ENCODE measurements at places on chromosomes 5 and 9.

- DNase-seq: no peak
Observed at GRCh38 chr5:103260951-103261350, 2.4 kb downstream of the MACIR start.

GRCh38 chr5:39459071-39459470, 34.3 kb upstream of the DAB2 start:
- no peak for DNase-seq

GRCh38 chr9:120659209-120659608, 55.1 kb downstream of the MEGF9 start:
- DNase-seq: no peak

DNA sequence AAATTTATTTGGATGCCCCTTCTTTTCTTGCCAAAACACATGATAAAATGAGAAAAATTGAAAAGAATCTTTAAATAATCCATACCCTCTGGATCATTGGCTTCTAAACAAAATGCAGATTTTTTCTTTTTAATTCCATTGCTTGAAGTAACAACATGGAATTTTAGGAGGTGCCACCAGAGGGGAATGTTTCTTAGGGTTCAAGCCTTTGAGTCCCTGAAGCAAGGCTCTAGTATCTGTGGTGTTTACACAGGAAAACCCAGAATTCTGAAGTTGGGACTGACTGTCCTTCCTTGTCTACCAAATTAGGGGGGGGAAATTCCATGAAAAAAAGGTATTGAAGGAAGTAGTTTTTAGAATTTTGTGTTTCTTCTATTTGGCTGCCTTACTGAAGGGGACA, 69.4 kb downstream of the LMNB1 start:
- no peak for DNase-seq

DNA sequence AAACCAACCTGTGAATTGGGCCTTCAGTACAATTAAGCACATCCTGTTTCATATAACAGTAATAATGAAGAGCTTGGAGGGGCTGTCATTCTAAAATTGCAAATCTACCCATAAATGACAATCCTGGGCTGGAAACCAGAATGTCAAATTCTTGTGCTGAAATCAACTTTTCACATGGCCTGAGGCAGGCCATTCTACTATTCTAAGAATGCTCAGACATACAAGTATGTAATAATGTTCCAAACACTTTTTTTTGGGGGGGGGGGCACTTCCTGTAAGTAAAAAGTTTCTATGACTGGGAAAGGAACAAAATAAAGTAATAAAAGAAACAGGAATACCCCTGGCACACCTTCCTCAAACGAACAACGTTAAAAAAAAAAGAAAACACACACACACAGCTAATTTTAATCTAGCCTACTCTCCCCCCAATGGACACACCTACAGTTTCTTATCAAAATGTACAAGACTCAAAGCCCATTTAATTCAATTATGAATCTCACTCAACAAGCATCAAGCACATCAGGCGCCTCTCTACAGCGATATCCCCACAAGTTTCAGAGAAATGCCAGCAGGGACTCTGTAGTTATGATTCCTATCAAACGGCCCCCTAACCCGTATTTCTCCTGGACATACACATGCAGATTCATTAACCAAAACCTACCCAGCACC, 1.4 kb downstream of the ETF1 start:
- DNase-seq: no peak

DNA sequence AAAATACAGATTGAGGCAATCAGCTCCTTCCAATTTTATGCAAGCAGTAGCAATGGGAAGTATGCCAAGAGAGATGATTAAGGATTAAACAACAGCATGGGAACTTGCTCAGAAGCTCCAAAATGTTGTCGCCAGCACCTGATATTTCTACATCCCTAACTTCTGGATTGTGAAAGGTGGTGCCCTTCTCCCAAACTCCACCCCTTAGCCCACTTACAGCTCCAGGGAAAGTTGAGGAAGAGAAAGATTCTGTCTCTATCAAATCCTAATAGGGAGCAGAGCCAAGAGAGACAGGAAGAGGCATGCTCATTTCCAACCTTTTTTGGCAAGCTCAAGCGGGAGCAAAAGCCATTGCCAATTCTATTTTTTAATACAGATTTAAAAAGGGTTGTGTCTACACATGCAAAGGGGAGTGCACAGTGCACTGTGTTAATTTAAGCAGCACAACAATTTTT, 92.4 kb upstream of the NR3C1 start:
- no peak for DNase-seq

DNA sequence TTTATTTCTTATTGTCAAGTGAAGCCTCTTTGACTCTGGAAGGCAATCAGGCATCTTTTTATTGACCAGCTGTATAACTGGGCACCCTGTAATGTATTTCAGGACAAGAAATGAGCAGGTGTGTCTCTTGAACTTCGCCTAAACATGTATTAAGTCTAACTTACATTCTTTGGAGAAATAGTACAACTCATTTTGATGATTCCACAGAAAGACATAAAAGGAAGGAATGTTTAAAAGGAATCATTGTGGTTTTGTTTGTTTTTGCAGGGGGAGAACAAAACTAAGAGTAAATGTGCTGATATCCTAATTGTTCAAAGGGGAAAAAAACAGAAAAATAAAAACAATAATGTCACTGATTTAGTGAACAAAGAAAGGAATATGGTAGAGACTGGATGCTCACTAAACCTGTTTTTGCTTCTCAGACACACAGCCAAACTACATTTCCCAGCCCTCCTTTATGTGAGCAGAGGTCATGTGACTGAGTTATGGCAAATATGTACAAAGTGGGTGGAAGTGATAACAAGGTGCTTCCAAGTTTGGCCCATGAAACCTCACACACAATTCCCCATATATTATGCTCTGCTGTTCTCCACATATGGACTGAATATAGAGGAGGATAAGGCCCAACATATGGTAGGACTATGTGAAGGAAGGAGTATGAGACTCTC, 150.6 kb upstream of the ACOT12 start:
- DNase-seq: no peak

GRCh38 chr9:128894764-128895163, 12.8 kb downstream of the LRRC8A start:
- no peak for DNase-seq

GRCh38 chr5:2018390-2018724, 135.6 kb upstream of the IRX4 start:
- no peak for DNase-seq

GRCh38 chr5:113397046-113397445, 37.7 kb downstream of the TSSK1B start:
- no peak for DNase-seq

GRCh38 chr5:170479484-170479883, 24.3 kb upstream of the KCNIP1 start:
- no peak for DNase-seq

- no peak for DNase-seq
Observed at GRCh38 chr9:33341182-33341581, 50.9 kb downstream of the NFX1 start.

DNA sequence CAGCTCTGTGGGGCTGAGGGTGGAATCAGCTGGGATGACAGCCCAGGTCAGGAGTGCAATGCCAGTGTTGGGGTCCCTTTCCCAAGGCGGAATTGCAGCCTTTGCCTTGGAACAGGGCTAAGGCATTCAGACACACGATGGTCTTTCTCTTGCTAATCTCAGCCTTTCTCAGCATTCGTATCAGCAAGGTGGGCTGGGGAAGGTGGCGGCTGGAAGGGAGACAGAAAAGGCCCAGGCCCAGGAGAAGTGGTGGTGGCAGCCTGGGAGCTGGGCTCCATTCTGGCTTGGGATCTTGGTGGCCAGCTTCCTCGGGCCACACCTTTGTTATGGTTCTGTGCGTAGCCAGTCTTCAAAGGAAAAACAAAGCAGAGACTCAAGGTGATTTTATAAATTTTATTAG, 1.1 kb upstream of the ARHGEF28 start:
- no peak for DNase-seq

DNA sequence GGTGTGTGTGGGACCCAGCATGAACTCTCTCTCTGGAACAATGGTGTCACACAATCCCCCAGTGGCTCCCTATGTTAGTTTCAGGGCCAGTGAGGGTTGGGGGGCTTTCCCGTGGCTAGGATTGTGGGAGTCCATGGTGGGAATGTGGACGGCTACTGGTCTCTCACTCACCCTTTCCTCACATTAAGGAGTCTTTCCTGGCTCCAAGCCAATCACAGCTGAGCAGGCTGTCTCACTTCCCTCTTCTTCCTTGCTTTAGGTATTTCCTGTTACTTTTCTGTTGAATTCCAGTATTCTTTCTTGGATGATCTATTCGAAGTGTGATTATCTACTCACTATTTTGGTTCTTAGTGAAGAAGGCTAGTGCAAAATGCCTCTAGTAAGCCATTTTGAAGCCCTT, 324.4 kb upstream of the MPDZ start:
- DNase-seq: no peak

- no peak for DNase-seq
Observed at GRCh38 chr9:108345826-108346225, 510.0 kb downstream of the ACTL7B start.

DNA sequence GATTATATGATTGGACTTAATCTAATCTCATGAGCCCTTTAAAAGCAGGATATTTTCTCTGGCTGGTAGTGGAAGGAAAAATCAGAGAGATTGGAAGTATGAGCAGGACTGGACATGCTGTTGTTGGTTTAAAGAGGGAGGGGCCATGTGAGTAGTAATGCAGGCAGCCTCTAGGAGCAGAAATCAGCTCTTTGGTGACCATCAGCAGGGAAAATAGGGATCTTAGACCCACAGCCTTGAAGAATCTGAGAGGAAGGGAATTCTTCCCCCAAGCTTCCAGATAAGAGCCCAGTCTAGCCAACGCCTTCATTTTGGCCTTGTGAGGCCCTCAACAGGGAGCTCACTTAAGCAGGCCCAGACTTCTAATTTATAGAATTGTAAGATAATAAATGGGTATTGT, 9.5 kb downstream of the SH3GL2 start:
- no peak for DNase-seq

- DNase-seq: no peak
Observed at GRCh38 chr9:3888497-3888858, 362.7 kb upstream of the RFX3 start.

GRCh38 chr9:35114113-35114839, 1.4 kb downstream of the ATOSB start:
- peak; percentile 72 for DNase-seq

DNA sequence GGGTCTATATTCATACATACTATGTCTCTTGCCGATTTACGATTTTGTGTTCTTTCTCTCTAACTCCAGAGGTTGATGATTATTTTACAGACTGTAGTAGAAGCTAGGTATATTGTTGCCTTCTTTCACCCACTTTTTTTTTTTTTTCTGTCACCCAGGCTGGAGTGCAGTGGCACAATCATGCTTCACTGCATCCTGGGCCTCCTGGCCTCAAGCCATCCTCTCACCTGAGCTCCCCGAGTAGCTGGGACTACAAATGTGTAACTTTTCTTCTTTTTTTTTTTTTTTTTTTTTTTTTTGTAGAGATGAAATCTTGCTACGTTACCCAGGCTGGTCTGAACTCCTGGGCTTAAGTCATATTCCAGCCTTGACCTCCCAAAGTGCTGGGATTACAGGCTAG, 96.2 kb downstream of the CHSY3 start:
- no peak for DNase-seq

DNA sequence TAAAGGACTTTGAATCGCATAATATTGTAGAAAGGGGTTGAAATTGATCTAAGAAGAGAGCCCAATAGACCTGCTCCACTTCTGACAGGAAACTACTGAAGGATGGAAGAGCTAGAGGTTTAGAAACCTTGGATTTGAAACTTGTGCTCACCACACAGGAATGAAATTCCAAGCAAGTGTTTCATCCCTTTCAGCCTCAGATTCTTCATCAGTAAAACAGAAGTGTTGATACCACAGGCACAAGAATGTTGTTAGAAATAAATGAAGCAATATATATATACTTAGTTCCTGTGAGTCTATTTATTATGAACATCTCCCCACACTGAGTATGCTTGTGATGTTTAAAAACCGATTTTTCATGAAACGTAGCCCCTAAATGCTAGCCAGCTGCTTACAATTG, 43.8 kb downstream of the PRRC1 start:
- no peak for DNase-seq

- no peak for DNase-seq
Observed at GRCh38 chr9:134984372-134985265, 66.9 kb upstream of the FCN1 start.

DNA sequence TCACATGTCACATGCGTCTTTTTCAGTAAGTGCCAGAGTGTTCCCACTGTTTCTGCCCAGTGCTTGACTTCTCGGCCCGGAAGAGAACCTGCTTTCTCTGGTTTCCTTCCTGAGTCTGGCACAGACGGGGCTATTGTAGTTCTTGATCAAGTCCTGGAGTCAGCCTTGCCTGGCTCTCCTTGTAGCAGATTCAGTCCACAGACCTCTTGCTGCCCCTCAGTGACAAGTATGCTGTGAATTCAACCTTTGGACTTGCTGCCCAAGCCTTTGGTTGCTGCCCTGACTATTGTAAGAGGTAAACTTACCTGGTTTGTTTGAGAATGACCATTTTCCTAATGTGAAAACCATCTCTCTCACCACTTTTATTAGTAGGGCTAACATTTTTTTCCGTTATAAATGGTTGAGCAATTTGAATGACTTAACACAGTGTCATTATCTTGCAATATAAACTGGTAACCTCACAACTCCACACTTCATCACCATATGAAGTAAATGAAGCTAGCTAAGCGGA, 24.7 kb downstream of the ZBTB34 start:
- DNase-seq: no peak

- DNase-seq: no peak
Observed at GRCh38 chr5:9282211-9282610, 263.7 kb downstream of the SEMA5A start.

- DNase-seq: no peak
Observed at GRCh38 chr5:111756581-111757354, at the start of gene NREP. TSS of gene NREP (minus strand) at chr5:111757194. CDS start at chr5:111755772, 1,422 bp downstream.

- DNase-seq: no peak
Observed at GRCh38 chr5:115532517-115532916, 12.1 kb downstream of the FEM1C start.

- DNase-seq: no peak
Observed at GRCh38 chr9:36119476-36119875, 17.1 kb upstream of the GLIPR2 start.

DNA sequence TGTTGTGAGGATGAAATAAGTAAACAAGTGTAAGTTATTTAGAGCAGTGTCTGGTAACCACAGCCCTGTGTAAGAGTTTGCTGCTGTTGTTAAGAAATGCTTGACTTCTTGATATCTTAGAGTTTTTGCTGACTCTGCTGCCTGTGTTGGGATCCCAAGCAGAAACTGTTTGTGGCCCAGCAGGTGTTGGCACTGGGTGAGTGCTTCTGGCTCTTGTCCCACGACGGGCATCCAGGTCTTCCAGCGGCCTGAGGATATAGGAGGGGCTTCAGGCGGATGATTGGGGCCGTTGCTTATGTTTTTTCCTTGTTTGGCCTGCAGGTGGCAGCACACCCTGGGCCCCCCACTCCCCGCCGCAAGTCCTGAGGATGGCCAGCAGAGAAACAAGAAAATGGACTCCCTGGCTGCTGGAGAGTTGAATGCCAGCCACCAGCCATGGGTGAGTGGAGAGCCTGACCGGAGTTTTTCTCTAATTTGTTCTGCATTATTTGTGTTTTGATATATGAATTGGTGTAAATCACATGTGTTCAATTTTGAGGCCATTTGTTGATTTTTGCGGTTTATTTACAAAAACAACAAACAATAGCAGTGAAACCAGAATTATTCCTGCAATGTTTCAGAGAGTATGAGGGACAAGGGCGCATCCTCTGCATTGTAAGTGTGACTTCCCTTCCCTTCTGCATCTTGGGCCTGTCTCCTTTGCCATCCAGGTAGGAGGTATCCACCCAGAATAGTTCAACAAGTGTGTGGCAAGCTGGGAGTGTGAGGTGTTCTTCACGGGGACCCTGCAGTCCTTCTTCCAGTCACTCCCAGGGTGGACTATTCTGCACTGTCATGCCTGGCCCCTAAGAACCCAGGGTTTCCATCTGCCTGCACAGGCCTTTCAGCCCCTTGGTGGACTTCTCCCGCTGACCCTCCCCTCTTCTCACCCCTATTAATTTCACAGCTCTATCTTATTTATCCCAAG, 50.3 kb downstream of the SLC22A5 start:
- DNase-seq: no peak
